DMS153 (cell line): ENCODE measurements at places on chromosomes 11 and 22.

DNA sequence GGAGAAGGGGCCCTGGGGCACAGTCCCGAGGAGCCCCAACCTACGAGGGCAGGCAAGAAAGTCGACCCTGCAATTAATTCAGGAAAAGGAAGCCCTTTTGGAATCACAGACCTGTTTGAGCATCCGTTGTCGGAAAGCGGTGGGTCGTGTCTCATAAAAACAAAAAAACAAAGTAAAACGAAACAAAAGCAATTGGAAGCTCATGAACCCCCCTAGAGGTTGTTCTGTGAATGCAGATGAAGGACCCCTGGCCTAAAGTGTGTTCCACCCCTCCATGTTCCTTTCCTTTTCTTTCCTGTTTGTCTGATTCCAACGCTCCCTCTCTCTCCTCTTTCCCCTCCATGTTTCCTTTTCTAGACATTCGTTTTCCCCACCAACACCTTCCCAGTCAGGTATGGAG is 203.7 kb downstream of the GRIK4 start:
- no peak for DNase-seq

DNA sequence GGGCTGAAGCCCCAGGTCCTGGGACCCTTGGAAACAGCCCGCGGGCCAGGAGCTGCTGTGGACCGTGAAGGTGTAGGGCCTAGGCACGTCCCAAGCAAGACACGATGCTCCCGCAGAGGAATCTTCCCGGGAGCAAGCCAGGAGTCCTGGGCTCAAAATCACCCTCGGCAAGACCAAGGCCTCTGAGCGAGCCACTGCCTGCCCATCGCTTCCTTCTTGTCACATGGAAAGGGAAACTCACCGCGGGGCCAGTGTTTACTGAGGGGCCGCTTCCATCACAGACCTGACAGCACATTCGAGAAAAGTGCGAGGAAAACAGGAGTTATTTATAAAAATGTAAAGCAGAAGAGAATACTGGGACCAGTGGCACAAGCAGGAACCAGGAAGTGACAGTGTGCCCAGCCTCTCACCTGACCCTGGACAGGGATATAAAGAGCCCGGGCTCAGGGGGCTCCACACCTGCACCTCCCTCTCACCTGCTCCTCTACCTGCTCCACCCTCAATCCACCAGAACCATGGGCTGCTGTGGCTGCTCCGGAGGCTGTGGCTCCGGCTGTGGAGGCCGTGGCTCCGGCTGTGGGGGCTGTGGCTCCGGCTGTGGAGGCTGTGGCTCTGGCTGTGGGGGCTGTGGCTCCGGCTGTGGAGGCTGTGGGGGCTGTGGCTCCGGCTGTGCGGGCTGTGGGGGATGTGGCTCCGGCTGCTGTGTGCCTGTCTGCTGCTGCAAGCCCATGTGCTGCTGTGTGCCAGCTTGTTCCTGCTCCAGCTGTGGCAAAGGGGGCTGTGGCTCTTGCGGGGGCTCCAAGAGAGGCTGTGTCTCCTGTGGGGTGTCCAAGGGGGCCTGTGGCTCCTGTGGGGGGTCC is at the start of gene KRTAP5-5:
KRTAP5-5 (plus strand) TSS at position 450 of the 860 bp plus-strand sequence; CDS start at position 516, 66 bp downstream.
- DNase-seq: no peak

DNA sequence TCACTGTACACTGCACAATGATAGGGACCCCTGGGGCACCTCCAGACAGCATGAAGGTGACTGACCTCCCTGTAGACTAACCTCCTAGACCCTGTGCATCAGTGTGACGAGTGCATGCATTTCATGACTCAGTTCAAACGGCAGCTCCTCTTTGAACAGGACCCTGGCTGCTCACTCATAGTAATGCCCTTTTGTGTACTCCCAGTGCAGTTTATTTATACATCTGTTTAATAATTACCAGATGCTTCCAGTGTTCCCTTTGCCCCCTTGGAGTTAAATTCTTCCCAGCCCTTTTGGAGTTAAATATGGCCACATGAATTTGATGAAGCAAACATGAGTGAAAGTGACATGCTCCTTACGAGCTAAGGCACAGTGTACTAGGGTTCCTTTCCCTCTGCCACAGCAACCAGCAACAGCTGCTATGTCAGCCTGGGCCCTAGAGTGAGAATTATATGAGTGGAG is 72.4 kb downstream of the PANX1 start:
- no peak for DNase-seq

- no peak for DNase-seq
Measured at GRCh38 chr22:47816121-47816862, 1053.8 kb downstream of the TBC1D22A start.

DNA sequence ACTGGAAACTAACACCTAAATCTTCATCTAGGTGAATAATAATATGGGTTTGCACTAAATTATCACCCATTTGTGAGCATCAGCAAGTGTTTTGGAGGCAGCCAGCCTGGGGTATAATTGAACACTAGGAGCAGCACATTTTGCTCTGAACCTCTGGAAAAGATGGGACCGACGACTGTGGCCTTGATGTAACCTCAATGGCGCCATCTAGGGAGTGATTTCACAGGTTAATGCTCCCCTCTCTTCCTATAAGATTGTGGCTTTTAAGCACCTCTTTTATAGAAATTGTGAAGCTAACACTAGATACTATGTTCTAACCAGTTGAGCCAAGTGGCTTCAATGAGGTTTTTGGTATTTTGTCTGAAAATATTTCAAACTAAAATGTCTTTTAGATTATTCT is 203.7 kb downstream of the NELL1 start:
- DNase-seq: peak; percentile 64
